Motor neuron (in vitro differentiated cells): ENCODE measurements at places on chromosomes 13 and 19. TPM values are rescaled to one million over a fixed set of nuclear protein-coding genes. Genes with fewer than 3 reads are reported as not detected.

MISP3 gene
- 2.7 and 4.2 TPM in 2 replicates for total RNA-seq

DNA sequence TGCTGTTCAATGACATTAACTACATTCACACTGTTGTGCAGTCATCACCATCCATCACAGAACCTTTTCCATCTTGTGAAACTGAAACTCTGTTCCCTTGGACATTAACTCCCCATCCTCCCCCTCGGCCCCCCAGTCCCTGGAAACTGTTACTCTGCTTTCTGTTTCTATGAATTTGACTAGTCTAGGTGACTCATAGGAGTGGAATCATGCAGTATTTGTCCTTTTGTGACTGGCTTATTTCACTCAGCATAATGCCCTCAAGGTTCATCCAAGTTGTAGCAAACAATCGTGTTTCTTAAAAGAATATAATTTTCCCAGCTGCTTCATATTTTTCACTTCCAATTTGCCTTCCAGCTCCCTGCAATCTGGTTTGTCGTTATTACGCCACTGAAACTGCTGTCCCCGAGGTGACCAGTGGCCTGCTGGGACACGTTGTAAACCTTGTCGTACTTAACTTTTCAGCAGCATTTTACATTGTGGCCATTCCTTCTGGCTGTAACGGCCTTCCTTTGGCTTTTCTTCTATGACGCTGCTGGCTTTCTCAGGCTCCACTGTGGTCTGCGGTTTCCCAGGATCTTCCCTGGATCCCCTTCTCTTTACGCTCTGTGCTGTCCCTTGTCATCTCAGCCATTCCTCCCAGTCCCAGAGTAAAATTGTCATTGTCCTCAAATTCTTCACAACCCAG, 74.0 kb downstream of the DHRS12 start:
- peak; percentile 80 for ATAC-seq

DNA sequence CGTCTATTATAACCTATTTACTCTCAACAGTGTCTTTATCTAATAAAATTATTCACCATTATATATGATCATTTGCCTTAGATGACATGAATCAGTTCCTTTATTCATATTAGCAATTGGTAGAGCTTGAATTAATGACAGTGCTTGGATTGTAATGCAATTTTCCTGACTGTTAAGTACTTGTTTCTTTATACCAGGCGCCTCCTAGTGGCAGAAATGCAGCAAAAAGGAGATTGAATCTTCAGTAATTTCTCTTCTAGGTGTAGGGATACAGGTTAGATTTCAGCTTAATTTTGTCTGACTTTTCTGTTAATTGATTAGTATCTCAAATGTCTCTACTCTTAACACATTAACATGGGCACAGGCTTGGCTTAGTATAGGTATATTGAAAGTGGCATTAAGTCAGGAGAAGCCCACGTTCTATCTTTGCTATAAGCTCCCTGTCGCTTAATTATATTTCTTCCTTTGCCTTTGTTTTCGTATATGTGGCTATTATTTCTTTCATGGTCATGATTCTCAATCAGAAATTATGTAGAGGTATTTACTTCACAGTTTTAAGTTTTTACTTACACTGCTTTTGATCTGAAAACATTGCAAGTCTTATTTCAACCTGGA, 9.1 kb upstream of the LHFPL6 start:
- ATAC-seq: peak; percentile 53

- peak; percentile 85 for ATAC-seq
Observed at GRCh38 chr19:36032251-36033104, at the start of gene CLIP3. TSS of gene CLIP3 (minus strand) at chr19:36032873. CDS start at chr19:36032357, 516 bp downstream.

DNA sequence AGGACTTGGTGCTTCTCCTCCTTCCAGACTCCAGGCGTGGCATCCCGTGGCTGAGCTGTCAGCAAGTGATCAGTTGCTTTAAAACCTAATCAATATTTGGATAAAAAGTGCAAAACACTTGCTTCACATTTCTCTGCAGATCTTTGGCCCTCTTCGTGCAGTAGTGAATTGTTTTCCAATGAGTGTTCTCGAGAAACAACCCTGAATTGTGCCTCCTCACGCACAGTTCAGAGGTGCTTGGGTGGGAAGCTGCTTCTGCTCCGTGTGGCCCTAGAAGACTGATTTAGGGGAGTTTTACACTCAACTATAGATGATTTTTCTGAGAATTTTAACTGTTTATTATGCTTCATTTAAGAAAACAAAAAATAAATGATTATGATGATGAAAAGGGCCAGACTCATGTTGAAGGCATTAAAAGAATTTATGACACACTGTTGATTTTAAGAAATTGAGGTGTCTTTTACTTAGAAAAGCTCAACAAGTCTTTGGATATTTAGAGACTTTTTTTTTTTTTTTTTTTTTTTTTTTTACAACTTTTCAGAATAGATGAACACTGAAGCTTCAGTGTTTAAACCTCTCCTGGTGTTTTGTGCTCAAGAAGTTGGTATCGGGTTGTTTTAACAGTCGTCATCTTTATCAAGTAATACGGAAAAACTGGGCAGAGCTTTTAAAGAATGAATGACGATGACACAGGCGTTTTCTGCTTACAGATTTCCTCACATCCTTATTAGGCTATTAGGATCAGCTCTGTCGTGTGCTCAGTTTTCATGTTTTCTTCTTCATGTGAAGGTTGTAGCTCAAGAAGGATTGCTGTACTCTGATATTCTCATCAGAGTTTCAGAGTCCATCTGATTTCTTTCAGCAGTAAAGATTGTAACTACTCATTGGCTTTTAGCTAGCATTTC, 39.5 kb upstream of the TEX29 start:
- ATAC-seq: no peak
